ENCODE measurements at places on chromosomes 7 and 10.

DNA sequence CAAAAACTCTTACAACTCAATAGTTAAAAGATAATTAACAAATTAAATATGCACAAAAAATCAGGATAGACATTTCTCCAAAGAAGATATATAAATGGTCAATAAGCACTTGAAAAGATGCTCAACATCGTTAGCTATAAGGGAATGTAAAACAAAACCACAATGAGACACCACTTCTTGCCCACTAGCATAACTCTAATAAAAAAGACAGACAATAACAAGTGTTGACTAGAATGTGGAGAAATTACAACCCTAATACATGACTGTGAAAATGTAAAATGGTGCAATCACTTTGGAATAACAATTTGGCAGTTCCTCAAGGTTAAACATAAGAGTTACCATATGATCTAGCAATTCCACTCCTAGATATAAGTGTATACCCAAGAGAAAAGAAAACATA is 74.3 kb upstream of the PCGF5 start:
- no peak for DNase-seq

- DNase-seq = no peak
Measured at GRCh38 chr10:132876131-132876860, 66.1 kb downstream of the CFAP46 start.

- DNase-seq = peak; percentile 88
Measured at GRCh38 chr7:70693686-70694433, 438.1 kb upstream of the GALNT17 start.

DNA sequence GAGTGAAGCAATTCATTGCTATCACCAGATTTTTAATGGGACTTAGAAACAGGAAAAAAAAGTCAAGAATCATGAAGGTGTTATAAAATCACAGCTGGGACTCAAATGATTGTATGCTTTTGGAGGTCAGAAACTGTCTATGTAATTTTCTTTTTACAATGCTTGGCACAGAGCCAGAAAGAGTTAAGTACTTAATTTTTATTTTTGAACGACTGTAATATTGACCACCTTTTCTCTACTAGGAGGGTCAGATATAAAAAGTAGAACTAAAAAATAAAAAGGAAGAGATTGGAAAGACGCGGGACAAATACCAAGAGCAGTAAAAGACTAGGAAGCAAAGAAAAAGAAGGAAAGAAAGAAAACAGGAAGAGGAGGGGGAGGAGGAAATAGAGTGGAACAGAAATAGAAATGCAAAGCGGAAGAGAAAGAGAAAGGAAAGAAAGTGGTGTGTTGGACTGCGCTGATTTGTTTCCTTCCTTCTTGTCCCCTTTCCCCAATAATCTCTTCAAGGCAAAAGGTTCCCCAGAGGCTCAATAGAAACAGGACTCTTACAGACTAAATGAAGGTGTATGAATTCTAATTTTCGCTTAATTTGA is 23.2 kb upstream of the C1GALT1 start:
- DNase-seq = peak; percentile 77

- no peak for DNase-seq
Measured at GRCh38 chr10:99513061-99513460, 19.7 kb upstream of the NKX2-3 start.

DNA sequence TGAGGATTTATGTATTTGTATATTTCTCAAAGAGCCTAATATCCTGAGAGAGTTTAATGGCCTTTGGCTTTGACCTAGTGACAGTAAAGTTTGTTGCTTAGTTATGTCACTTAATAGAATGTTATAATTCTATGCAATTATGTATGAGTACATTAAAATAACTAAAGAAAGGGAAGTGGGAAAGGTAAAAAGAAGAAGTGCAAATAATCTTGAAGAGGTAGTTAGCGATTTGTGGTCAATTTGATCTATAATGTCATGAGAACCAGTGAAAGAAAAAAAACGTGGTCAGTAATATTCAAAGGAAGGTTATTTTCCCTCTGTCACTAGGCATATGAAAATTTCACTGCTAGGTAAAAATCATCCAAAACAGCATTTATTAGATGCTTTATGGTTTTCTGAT is 143.4 kb upstream of the LSM8 start:
- no peak for DNase-seq

DNA sequence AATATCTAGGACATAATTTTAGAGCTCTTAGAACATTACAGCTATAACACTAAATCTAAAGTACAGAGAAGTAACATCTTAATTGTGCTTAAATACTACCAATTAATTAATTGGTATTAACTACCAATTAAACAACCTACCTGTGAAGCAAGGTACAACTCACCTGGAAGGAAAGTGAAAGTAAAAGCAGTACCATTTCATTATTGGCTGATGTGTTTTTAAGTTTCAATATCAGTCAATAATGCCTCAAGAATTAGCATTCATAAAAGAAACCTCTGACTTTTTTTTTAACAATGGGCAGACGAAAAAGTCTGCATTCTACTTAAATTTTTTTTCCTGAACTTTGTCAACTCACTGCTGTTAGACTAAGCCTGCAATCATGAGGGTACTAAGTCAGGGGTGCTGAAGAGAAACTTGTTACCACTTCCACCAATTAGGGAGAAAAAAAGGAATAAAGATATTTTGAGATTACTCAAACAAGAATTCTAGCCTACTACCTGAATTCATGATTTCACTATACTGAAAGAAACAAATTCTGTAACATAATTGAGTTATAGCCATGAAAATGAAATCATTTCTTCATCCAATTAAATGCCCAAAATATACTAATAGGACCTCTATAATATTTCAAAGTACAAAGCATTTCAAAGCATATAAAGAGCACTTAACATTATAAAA is 19.9 kb downstream of the UPF2 start:
- no peak for DNase-seq

- no peak for DNase-seq
Measured at GRCh38 chr10:107091126-107091525, 73.4 kb downstream of the SORCS1 start.

DNA sequence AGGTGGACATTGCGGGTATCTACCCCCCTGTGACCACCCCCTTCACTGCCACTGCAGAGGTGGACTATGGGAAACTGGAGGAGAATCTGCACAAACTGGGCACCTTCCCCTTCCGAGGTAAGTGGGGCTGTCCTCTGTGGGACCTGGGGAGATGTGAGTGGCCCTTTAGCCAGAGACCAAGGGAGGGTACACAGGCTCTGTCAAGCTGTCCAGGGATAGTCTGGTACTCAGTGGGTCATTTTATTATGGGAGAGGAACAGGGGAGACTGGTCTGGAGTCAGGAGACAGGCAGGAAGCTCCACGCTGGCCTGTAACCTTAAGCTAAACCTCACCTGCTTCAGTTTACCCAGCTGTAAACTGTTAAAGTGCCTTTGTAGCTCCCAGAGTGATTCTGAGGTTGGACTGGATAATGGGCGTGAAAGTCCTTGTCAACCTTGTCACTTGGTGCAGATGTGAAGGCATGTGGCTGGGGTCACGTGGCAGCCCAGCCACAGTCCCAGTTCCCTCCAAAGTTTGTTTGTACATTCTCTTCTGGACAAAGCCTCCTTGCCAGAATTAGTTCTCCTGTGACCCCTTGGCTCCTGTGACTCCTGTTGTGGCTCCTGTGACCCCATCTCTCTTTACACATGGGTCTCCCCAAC is 729 bp downstream of the HOGA1 start:
- no peak for DNase-seq

DNA sequence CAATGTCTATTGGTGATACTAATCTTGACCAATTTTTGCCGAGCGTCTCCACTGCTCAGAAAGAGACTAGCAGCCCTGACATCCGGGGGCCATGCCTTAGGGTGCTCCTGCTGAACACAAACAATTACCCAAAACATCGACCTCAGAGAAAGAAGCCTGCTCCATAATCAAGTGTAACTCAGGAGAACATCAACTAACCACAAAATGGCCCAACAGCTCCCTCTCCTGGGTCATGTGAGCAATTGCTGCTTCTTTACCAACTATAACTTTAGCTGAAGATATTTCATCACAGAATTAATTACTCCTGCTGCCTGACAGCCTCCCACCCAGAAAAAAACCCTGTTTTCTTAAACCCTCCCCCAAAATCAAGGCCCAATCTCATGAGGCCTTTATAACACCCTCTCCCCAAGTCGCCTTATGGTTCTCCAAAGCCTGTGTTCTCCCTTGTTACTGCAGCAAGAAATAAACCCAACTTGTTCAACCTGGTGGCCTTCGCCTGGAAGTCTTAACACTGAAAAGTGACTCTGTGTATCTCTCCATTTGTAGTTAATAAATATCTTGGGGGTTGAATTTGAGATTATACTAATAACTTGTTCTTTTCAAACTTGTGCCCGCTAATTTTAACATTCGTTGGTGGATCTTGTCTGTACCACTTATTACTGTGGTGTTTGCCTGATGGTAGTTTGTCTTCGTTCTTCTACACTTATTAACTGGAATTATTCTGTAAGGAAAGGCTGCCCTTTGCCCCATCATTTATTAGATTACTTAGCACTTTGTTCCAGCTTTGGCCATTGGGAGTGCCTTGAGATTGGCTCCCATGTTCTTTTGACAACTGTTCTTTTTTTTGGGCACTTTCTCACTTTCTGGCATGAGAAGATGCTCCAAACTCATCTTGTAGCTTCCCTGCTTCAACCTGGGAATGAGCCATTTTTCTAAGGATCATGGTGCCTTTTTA is 21.2 kb upstream of the RAMP3 start:
- DNase-seq = peak; percentile 71

DNA sequence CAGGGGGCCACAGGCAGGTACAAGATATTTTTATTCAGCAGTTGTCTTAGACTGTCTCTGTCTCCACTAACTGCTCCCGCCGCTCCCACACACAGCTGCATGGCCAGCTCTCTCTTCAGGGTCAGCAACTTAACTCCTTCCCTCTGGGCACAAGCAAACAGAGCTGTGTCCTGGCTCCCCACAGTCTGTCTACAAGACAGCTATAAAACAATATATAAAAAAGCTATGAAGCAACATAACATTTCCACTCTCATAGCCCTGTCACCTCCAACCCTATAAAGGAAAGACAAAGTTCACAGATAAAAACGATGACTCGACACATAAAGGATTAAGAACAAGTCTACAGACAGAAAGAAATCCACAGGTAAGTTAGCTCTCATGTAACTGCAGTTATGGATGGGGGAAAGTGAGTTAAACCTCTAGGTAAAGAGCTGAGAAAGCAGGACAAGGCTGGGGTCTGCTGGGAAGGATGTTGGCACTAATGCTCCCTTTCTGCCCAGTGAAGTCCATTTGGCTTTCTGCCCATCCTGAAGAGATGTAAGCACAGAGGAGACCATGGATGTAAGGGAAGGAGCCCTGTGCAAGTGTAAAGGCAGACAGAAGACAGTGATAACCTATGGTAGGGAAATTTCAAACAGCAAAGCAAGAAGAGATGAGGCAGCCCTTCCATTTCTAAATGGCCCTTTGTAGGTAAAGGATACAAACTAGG is 27.0 kb downstream of the RAPGEF5 start:
- DNase-seq = no peak

GRCh38 chr7:80232979-80233724 is 98.5 kb downstream of the GNAI1 start:
- DNase-seq = no peak

- peak; percentile 55 for DNase-seq
Measured at GRCh38 chr7:15581352-15581951, 19.6 kb upstream of the AGMO start.

DNA sequence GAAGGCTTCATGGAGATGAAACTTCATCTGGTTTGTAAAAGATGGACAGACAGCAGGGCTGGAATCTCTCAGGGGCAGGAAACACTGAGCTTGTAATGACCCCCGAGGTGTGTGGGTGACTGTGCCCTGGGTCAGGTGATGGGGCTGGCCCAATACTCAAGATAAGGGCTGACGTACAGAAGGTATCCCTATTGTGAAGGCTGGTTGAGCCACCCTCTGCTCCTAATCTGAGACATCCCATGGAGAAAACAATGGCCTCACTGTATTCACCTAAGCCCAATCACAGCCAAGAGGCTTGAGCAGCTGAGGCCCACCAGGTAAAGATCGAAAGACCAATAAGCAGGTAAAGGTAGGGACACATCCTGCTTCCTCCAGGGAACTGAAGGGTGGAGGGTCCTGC is 34.8 kb upstream of the NUB1 start:
- DNase-seq = no peak

GRCh38 chr7:2379821-2380450 is 23.5 kb upstream of the CHST12 start:
- DNase-seq = no peak

- peak; percentile 54 for DNase-seq
Measured at GRCh38 chr7:22713463-22713862, 13.5 kb upstream of the IL6 start.

DNA sequence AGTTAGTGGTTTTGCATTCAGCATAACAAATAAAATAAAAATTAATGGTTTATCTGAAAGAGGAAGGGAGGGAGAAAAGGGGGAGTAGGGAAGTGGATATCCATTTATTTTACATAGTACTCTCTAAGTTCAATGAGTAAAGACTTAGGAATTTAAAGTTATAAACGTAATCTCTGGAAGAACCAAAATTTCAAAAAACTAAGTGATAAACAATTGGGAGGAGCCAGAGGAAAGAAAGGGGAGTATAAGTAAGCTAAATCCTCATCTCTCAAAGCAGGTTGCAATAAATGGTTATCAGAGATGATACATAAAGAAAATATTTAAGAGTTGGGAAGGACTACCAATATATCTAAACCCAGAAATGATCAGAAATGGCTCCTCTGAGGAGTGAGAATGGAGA is 46.4 kb downstream of the ANK3 start:
- DNase-seq = no peak

DNA sequence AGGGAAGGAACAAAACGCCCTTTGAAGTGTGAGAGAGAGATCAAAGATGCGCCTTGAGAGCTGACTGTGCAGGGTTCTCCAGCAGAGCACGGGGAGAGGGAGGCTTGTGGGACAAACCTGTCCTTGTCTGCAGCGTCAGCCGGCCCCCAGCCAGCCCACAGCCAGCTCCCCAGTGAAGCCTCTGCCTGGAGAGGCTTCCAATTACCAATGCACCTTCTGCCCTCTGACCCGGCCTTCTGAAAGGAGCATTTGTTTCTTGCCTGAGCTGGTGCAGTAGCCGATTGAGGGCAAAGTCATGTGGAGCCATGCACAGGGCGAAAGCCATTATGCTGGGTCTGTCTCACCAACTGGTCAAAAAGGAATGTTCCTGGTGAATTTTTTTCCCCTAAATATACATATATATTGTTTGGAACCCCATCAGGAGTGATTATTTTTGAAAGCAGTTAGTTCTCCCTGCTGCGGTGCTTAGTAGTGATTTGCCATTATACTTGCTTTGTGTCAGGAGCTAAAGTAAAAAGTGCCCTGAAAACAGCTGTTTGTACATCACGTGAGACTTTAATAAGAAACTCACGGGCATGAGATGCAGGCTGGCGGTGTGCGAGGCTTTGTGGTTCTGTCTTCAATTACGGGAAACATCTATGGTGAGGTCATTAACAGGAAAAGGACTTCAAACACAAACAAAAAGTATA is 268.6 kb downstream of the KLF6 start:
- DNase-seq = no peak

- DNase-seq = no peak
Measured at GRCh38 chr10:86149257-86149656, 217.3 kb downstream of the GRID1 start.

GRCh38 chr10:60208676-60209269 is 180.9 kb downstream of the ANK3 start:
- DNase-seq = peak; percentile 20
